ENCODE measurements at places on chromosomes 5 and 9. TPM values are rescaled to one million over a fixed set of nuclear protein-coding genes. Genes with fewer than 3 reads are reported as not detected.

DNA sequence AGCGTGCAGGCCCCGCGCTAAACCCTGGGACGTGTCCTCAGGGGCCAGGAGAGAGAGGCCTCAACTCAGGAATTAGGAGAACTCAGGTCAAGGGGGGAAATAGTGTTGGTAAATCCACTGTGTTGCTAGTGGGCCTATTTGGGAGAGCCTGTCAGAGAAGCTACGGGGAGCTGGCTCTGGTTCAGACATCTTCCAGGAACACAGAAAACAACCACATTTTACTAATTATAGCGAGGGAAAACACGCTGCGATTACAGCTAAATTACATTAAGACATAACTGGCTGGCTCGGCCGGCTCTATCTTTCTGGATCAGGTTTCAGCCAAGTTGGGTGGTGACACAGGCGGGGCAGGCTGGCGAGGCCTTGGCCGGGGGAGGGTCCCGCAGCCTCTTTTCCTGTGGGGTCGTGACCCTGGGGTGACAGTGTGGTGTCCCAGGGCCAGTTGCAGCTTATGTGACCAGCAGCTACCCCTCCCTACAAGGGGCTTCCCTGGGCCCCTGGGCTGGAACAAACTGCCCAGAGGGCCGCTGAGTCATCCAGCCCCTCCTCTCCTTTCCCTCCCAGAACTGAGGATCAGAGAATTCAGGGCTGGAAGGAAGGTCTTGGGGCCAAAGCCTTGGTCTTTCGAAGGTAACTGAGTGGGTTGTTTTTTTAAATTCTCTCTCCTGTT lies 75.1 kb downstream of the FGF18 start:
- no peak for DNase-seq

DNA sequence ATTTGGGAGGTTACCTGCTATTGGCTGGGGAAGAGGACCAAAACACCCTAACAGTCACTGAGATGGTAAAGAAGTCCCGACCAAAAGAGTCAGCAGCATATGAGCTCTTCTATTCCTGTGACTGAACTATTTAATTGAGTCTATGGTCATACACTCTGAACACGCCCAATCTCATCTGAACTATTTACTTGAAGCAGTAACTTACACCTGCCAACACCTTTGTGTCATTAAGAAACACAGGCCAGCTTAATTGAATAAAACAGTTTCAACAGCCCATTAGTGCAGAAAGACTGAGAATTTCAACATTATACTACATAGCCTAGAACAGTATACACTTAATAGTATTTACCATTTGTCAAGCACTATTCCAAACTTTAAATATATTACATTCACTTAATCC lies 47.8 kb downstream of the NR6A1 start:
- DNase-seq = no peak

DNA sequence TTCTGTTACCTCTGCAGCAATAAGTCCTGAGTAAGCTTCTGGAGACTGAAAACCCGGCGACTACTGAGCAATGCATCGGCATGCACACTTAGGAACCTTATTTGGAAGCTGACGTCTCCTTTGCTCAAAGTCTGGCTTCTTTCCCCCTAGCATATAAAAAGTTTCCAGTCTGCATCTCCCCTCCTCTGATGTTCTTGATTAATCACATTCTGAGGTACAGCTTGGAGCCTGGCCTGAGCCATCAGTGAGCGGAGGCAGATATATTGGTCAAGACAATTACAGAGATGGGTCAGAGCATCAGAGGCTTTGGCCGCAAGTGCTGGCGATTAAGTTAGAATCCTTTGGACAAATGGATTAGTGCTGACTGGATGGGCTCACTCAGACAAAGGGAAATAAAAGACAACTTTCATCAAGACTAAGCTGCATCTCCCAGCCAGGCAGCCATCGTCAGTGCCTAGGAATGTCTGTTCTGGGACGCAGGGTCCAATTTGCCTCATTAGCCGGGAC lies 140.7 kb downstream of the MTX3 start:
- no peak for DNase-seq

DNA sequence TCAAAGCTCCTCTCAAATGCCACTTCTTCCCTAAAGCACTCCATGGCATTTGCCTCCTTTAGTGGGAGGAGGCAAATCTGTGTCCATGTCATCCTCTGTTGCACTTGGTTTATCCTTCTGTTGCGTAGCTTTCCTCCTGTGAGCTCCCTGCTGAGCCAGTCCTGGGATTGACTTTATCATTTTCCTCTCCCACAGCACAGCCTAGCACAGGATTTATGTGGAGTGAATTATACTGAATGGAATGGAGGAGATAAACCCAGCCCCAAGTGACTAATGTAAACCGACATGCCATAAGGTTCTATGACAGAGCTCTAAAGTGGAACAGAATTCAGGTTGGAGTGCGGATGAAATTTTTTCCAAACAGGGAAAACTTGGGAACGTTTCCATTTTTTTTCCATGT lies 26.4 kb upstream of the TOMM5 start:
- no peak for DNase-seq

DNA sequence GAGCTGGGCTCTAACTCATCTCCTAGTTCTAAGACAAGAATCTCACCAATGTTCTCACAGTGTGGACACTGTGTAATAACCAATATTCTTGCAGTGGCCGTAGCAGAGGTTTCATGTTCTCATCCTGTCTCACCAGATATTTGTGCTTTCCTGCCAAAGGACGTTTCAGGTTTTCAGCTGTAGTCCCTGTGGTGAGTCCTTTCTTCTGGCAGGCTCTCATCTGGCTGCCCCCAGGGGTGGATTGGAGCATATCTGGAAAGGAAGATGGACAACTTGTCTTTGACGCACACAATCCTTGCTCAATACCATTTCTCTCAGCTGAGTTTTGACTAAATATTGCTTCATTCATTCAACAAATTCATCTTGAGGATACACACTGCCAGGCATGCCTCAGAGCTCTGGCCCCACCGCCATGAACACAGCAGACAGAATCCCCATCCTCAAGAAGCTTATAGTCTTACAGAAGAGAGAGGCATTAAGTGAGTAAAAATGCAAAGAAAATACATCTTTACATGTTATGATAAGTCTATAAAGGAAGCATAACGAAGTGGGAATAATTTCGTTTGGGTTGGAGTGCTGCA lies 33.8 kb upstream of the NEURL1B start:
- no peak for DNase-seq

DNA sequence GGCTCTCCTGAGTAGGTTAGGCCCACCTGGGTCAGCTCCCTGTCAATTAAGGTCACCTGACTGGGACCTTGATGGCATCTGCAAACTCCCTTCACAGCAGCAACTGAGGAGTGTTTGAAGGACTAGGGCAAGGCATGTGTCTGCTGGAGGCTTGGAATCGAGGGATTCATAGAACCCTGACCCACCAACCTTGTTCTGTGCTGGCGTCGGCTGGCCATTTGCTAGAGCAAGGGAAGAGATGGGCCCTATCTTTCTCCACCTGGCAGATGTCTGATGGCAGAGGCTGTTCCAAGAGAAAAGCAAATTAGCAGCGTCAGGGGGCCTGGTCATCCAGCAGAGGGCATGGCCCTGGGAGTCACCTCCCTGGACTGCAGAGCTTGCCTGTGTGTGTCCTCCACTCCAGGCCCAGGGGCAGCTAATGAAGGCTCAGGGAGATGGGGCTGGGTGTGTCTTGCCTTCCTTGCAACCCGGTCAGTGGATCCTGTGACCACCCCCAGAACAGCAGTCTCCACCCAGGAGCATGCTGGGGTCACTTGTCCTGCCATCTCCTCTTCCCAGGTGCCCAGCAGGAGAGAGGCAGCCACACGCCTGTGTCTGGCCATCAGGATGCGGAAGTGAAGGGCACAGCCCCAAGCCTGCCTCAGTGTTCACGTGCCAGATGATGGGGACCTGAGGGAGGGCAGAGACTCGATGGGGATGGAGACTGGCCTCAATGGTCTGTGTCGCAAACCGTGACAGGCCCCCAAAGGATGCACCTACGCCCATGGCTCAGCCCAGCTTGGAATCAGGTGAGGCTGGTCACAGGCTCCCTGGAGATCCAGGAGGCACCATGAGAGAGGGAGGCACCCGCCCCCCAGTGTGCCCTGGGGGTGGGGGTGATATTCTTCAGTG lies 53.9 kb downstream of the BARX1 start:
- no peak for DNase-seq

DNA sequence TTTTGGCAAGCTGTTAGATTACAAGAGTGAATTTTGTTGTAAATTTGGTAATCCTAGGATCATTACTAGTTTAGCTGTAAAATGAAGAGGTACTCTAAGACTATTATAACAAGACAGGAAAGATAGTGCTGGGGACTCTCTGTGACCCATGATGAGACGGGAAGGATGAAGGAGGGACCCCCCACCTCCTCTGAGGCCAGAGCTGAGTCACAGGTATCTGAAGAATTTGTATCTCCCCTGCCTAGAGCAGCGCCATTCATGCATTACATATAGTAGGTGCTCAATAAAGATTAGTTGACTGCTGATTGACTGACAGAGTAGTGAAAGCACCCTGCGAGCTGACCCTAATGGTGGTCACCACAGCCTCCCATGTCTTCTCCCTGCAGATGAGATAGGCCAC lies 202.8 kb downstream of the SNX18 start:
- no peak for DNase-seq

GRCh38 chr9:71250581-71250980 lies 129.2 kb upstream of the TRPM3 start:
- no peak for DNase-seq

DNA sequence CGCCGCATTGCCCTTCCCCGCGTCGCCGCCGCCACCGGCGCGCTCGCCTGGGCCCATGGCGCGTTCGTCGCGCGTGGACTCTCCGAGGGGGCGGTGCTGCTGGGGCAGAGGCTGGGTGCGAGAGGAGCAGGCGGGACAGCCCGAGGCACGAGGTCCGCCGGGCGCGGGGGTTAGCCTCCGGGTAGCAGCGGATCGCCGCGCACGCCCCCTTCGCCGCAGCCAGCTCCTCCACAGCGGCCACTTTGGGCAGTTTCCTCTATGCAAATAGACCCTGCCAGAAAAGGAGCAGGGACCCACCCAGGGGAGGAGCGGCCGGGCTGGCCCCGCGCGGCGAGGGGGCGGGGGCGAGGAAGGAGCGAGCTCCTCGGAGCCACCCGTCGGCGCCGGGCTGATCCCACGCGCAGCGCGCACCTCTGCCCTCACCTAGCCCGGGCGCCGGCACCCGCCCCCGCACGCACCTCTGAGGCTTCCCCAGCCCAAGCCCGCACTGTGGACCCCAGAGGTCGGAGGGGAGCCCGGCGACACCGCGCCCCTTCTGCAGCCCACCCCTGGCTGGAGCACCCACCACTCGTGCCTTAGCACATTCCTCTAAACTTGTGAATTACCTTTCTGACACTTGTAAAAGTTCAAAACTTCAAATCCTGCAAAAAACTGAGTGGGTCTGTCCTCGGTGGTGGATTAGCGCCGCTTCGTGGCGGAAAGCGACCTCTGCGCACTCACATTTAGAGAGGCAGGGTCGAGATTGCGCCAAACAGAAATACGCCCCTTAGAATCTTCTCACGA lies at the start of gene COL23A1:
TSS of gene COL23A1 (minus strand) at position 253 of the 783 bp plus-strand sequence.
- DNase-seq = peak; percentile 16

The SLC46A2 gene
- total RNA-seq = not detected

The CCDC180 gene
- total RNA-seq = 3.4 TPM

The PRDM9 gene
- total RNA-seq = not detected

The GABRA6 gene
- total RNA-seq = not detected

The GAPT gene
- not detected for total RNA-seq

Measured in glomerular endothelial cell (primary cell).